ENCODE measurements at places on chromosomes 6 and 20. TPM values are rescaled to one million over a fixed set of nuclear protein-coding genes. Genes with fewer than 3 reads are reported as not detected.

- H3K4me1 ChIP-seq = peaks cover 10% of the 10 kb centered on the region
- no peaks in the 10 kb centered on the region for H3K36me3 ChIP-seq
- DNase-seq = no peak
- no peak overlapping the region for H3K4me3 ChIP-seq
Measured at GRCh38 chr6:53439556-53439955, 90.8 kb upstream of the ELOVL5 start.

GRCh38 chr6:116314218-116314617 is 34.5 kb upstream of the TSPYL1 start:
- no peaks in the 10 kb centered on the region for H3K36me3 ChIP-seq
- no peaks in the 10 kb centered on the region for H3K27me3 ChIP-seq
- no peak overlapping the region for H3K4me3 ChIP-seq
- no peaks in the 10 kb centered on the region for H3K4me1 ChIP-seq
- DNase-seq = no peak
- H3K27ac ChIP-seq = no peak overlapping the region

- no peaks in the 10 kb centered on the region for H3K36me3 ChIP-seq
- H3K4me3 ChIP-seq = no peak overlapping the region
Measured at GRCh38 chr6:97136626-97137358, 146.2 kb downstream of the MMS22L start.

DNA sequence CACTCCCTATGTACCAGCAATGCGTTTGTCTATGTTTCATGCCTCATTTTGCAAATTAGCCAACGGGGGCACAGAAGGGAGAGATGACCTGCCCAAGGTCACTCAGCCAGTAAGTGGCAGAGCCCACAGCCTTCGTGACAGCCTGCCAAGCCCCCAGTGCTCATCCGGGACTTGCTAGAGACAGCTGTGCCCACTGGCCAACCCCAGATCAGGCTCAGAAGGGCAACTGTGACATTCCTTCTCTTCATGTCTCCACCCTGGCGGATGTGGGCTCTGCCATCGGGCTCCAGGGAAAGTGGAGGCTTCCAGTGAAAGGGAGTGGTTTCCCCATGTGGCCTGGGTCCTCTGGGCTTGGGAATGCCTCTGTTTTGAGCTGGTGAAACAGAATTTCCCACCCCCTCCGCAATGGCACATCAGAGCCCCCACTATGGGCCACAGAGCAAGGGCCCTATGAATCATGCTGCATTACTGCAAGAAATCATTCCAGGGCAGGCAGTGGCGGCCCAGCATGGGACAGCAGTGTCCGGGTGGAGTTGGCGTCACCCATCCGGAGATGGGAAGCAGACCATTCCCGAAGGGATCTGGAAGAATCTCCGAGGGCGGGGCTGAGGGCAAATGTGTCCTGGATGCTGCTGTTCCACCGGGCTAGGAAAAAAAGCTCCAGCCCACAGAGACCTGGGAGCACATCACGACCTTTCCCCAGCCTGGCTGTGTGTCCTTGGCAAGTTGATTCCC is 9.1 kb downstream of the RSPO4 start:
- H3K36me3 ChIP-seq = no peaks in the 10 kb centered on the region
- no peaks in the 10 kb centered on the region for H3K4me1 ChIP-seq
- no peak for DNase-seq
- no peaks in the 10 kb centered on the region for H3K27me3 ChIP-seq
- no peak overlapping the region for H3K4me3 ChIP-seq
- no peak overlapping the region for H3K27ac ChIP-seq

Gene BCLAF1
- 23.1 TPM for polyA plus RNA-seq

DNA sequence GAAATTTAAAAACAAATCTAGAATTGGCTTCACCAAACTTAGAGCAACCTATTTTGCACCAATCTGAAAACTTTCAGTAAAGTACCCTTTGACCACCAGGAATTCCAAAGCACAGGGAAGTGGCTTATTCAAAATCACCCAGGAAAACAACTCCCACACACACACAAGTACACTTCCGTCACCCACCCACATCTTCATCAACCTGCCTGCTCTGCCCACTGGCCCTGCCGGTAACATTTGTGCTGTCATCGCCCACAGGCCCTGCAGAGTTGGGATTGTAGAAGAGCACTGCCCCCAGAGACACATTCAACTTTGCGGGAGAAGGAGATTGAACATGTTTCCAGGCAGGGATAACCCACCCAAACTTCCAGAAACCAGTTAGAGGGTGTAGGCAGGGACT is 19.3 kb upstream of the SCML4 start:
- peaks cover 2% of the 10 kb centered on the region for H3K4me1 ChIP-seq
- H3K27ac ChIP-seq = no peak overlapping the region
- no peak for DNase-seq
- no peaks in the 10 kb centered on the region for H3K36me3 ChIP-seq
- H3K27me3 ChIP-seq = no peaks in the 10 kb centered on the region
